Tibial nerve (tissue), 4 donors: ENCODE measurements at places on chromosomes 3 and 15.
A peak's percentile ranks its signal among the peaks of the same experiment; 100 is the strongest.

DNA sequence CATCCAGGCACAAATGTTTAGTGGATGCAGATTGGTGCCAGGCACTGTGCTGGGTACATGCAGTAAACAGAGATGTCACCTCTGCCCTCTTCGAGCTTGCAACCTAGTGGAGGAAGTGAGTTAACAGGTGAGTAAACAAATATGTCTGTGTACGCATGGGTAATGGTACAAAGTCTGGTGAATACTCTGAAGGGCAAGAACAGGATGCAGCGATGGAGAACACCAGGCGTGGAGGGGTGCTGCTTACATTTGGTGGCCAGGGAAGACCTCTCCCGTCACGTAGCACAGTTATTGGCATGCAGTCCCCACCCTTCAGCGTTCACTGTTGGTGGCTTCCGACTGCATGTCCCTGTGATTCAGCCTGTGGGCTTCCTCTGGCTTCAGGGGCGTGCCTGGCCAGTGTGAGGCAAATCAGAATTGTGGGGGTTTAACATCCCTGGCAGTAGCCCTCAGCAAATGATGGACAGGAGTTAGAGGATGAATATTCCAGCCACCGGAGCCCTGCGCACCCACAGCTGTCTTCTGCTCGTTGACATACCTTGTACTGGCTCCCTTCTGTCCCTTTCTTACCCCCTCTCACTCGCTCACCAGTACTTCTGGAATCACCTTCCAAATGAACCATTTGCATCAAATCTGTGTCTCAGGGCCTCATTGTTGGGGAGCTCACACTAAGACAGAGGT lies 9.1 kb upstream of the HDAC11 start:
- H3K4me1 ChIP-seq: no peaks in the 10 kb centered on the region
- H3K4me3 ChIP-seq: no peak overlapping the region
- DNase-seq: no peak
- no peaks in the 10 kb centered on the region for H3K36me3 ChIP-seq
- no peak overlapping the region for H3K27ac ChIP-seq
- H3K27me3 ChIP-seq: no peaks in the 10 kb centered on the region

DNA sequence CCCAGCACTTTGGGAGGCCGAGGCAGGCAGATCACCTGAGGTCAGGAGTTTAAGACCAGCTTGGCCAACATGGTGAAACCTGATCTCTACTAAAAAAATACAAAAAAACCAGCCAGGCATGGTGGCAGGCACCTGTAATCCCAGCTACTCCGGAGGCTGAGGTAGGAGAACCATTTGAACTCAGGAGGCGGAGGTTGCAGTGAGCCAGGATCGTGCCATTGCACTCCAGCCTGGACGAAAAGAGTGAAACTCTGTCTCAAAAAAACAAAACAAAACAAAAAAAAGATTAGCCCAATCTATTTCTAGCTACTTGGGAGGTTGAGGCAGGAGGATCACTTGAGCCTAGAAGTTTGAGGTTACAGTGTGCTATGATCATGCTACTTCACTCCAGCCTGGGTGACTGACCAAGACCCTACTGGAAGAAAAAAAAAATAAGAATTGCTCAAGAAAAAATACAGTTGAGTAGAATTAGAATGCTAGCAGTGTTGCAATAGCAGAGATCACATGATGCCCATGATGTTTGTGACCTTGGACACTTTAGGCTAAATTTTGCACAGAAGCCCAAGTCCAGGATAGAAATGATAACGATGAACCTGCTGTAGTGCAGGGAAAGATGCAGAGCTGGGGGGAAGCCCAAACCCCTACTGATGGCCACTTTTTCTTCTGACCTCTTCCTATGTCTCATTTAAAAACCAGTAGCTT lies 162.2 kb downstream of the LPP start:
- H3K27me3 ChIP-seq: no peaks in the 10 kb centered on the region
- peak overlapping the region; percentile 42 for H3K27ac ChIP-seq
- H3K4me1 ChIP-seq: peaks cover 8% of the 10 kb centered on the region
- no peak overlapping the region for H3K4me3 ChIP-seq
- peaks cover 7% of the 10 kb centered on the region for H3K36me3 ChIP-seq

- no peaks in the 10 kb centered on the region for H3K27me3 ChIP-seq
- H3K4me1 ChIP-seq: no peaks in the 10 kb centered on the region
- no peaks in the 10 kb centered on the region for H3K36me3 ChIP-seq
Observed at GRCh38 chr15:25179673-25180511, 225.1 kb downstream of the SNRPN start.

DNA sequence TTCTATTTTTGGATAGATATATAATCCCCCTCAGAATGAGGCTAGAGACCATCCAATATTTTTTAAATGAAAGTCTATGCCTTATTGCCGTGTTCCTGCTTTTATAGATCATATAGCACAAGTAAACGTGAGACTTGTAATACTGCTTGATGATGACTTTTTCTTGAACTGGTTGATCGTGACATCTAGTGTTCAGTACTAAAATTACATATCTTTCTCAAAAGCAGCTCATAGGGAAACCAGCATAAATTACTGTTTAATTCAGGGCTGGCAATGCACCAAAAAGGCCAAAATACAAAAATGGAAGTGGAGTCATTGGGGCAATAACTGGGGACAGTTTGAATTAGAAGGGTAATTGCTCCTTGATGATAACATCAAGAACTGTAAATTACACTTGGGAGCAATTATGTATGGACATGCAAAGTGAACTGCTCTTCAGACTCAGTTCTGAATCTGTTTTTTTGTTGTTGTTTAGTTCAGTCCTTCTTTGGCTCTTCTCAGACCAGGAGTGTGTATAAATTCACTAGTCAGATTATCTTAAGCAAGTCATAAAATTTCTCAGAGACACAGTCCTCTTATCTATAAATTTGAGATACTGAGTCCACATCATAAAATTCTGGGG lies 325.3 kb downstream of the THSD4 start:
- H3K4me1 ChIP-seq: no peaks in the 10 kb centered on the region
- no peak overlapping the region for H3K27ac ChIP-seq
- no peak for DNase-seq
- H3K4me3 ChIP-seq: no peak overlapping the region

DNA sequence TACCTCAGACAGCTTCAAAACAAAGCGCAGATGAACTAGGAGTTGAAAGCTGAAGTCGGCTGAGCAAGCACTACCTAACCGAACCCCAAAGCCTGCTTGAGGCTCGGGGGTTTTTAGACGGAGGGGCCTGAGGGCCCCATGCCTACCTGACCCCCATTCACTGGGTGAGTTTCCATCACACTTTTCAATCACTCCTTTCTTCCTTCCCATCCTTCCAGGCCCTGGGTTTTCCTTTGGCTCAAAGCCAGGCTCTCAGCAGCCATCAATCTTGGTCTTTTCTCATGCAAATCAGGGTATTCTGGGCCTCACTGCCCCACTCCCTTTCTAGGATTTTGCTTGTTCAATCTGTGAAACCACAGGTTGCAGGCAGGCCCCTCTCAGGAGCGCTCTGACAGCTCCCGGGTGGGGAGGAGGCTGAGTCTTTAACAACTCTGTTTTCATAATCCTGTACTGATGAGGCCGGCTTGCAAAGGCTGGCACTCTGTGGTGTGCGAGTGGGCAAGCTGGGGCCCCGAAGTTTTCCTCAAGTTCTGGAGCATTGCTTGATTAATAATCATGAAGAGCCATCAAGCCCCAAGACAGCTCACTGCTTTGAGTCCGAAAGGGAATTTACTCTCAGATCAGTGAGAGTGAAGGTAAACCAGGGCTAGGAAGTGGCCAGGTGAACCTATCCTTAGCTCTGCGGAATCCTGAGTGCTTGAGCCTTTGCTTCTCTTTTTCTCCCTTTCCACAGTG lies 97.6 kb downstream of the FRMD4B start:
- H3K4me1 ChIP-seq: peaks cover 11% of the 10 kb centered on the region
- H3K4me3 ChIP-seq: no peak overlapping the region
- DNase-seq: no peak
- H3K27me3 ChIP-seq: no peaks in the 10 kb centered on the region

GRCh38 chr3:149528340-149528650 lies 53.8 kb downstream of the TM4SF4 start:
- H3K36me3 ChIP-seq: peaks cover 24% of the 10 kb centered on the region
- H3K27ac ChIP-seq: peak overlapping the region; percentile 44
- no peak overlapping the region for H3K4me3 ChIP-seq
- no peak for DNase-seq
- H3K27me3 ChIP-seq: no peaks in the 10 kb centered on the region

GRCh38 chr3:39548282-39548681 lies 80.8 kb downstream of the MOBP start:
- no peak for DNase-seq
- H3K4me3 ChIP-seq: no peak overlapping the region
- no peaks in the 10 kb centered on the region for H3K27me3 ChIP-seq

DNA sequence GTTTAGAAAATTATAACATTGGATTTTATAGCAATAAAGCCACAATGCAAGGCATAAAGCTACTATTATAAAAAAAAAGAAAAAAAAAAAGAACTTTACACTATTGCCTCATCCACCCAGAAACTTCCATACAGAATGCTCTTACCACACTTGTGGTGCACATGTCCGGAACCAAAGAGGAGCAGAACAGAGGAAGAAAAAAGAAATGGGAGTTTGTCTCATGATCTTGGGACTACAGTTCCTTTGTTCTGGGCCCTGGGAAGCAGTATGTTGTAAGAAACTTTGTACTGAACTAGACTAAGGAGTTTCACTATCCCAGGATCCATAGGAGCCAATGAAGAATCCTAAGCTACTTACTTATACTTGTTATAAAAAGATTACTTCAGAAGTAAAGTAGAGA lies 36.1 kb downstream of the FMN1 start:
- no peaks in the 10 kb centered on the region for H3K36me3 ChIP-seq
- H3K4me3 ChIP-seq: no peak overlapping the region
- H3K4me1 ChIP-seq: no peaks in the 10 kb centered on the region
- peak; percentile 48 for DNase-seq

DNA sequence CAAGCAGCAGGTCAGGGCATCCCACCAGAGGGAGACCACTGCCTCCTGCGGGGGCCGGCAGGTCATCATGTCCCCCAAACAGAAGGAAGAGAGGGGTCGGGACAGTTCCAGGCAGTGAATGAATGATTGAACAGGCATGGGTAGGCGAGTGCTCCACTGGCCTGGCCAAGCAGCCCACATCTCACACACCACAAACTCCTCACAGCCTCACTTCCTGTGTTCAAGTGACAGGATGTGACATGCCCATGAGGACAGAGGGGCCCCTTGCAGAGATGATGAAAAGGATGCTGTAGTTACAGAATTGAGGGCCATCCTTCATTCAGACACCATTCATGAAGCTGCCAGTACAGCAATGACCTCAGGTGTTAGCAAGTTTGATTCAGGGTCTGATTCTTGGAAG lies 3.7 kb downstream of the IQSEC1 start:
- H3K27me3 ChIP-seq: peaks cover 27% of the 10 kb centered on the region
- H3K4me1 ChIP-seq: peaks cover 3% of the 10 kb centered on the region
- H3K4me3 ChIP-seq: no peak overlapping the region
- H3K27ac ChIP-seq: no peak overlapping the region
- no peaks in the 10 kb centered on the region for H3K36me3 ChIP-seq
- no peak for DNase-seq

GRCh38 chr3:197791892-197792647 lies 1.0 kb downstream of the LRCH3 start:
- peak overlapping the region; percentile 99 for H3K27ac ChIP-seq
- no peaks in the 10 kb centered on the region for H3K27me3 ChIP-seq
- no peaks in the 10 kb centered on the region for H3K36me3 ChIP-seq
- H3K4me3 ChIP-seq: peak overlapping the region; percentile 87
- peaks cover 21% of the 10 kb centered on the region for H3K4me1 ChIP-seq

DNA sequence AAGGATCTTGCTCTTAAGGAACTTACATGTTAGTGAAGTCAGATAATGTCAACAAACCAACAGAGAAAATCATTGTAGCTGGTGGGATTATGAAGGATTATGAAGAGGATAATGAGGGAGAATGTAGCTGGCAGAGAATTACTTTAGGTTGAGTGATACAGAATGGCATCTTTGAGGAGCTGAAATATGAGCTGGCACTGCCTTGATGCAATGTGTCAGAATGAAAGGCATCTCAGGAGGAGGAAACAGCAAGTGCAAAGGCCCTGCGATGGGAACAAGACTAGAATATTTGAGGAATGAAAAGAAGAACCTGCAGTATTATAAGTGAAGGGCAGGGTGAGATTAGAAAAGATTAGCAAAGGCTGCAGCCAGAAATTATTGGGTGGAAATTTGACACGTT lies 237.2 kb upstream of the ADAMTS9 start:
- H3K4me3 ChIP-seq: no peak overlapping the region
- H3K4me1 ChIP-seq: no peaks in the 10 kb centered on the region
- no peak overlapping the region for H3K27ac ChIP-seq
- H3K27me3 ChIP-seq: no peaks in the 10 kb centered on the region

GRCh38 chr15:31467361-31467760 lies 140.7 kb downstream of the KLF13 start:
- peaks cover 5% of the 10 kb centered on the region for H3K4me1 ChIP-seq
- H3K36me3 ChIP-seq: no peaks in the 10 kb centered on the region
- no peaks in the 10 kb centered on the region for H3K27me3 ChIP-seq
- no peak overlapping the region for H3K4me3 ChIP-seq
- no peak for DNase-seq

DNA sequence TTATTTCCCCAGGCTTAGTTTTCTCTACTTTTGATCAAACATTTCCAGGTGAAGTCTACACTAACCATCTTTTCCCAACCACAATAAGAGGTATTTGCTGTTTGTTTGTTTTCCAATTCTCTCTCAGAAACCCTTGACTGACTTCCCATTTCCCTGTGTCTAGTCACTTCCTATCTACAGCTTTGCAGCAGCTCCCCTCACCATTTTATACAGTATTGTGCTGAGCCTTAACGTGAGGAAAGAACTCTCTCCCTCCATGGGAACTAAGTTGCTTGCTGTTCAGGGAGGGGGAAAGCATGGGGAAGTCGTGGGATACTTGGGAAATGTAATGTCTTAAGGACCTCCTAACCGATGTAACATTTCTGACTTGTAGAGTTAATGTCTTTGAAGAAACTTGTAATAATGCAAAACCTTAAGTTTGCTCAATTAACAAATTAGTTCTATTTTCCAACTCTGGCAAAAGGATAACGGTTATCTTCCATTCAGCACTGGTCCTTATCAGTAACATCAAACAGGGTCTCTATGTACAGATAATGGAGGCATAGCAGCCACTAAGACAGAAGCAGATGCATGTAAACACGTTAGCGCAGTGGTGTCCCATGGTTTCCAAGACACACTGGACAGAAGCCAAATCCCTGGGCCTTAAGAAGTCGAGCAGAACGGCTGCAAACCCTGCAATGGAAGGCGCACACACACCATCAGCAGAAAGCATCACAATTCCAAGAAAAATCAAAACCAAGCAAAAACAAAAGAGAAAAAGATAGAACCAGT lies 39.7 kb downstream of the NPTN start:
- H3K4me3 ChIP-seq: no peak overlapping the region
- no peak overlapping the region for H3K27ac ChIP-seq
- no peaks in the 10 kb centered on the region for H3K36me3 ChIP-seq
- no peak for DNase-seq

DNA sequence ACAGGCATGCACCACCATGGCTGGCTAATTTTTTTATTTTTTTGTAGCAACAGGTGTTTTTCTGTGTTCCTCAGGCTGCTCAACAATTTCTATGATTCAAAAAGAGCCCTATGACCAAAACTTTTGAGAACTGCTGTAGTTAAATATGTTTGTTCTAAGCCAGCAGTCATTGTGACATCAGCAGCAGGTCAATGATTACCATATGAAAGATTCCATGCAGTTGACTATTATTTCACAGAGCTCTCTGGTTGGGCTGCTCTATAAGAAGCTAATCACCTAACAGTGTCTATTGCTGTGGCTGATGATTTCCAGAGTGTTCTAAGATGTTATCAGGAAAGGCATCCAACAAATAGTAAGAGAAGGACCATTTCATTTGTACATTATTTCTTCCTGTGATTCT lies at the start of gene CCDC54:
Gene CCDC54 (plus strand): TSS at position 289 of the 400 bp plus-strand sequence. CDS start 149 bp downstream, outside the sequence.
- no peak for DNase-seq
- no peaks in the 10 kb centered on the region for H3K36me3 ChIP-seq
- H3K27me3 ChIP-seq: no peaks in the 10 kb centered on the region

- H3K4me1 ChIP-seq: no peaks in the 10 kb centered on the region
- H3K36me3 ChIP-seq: peaks cover 84% of the 10 kb centered on the region
- H3K4me3 ChIP-seq: no peak overlapping the region
Observed at GRCh38 chr3:138066383-138066782, 49.0 kb downstream of the DZIP1L start.
